Thoracic aorta (tissue), 2 donors: ENCODE measurements at places on chromosomes 1 and 21. TPM values are rescaled to one million over a fixed set of nuclear protein-coding genes. Genes with fewer than 3 reads are reported as not detected.

GRCh38 chr1:209355415-209355814, 228.1 kb upstream of the CAMK1G start:
- no peak for DNase-seq

The SIM2 gene
- not detected for total RNA-seq

The FBXO2 gene
- total RNA-seq, result 3.8 TPM

- no peak for DNase-seq
Measured at GRCh38 chr21:45281411-45282282, 6.0 kb downstream of the POFUT2 start.

GRCh38 chr1:169348383-169349036, 19.1 kb downstream of the NME7 start:
- no peak for DNase-seq
